ENCODE measurements at places on chromosomes 7 and 10. TPM values are rescaled to one million over a fixed set of nuclear protein-coding genes. Genes with fewer than 3 reads are reported as not detected.

DNA sequence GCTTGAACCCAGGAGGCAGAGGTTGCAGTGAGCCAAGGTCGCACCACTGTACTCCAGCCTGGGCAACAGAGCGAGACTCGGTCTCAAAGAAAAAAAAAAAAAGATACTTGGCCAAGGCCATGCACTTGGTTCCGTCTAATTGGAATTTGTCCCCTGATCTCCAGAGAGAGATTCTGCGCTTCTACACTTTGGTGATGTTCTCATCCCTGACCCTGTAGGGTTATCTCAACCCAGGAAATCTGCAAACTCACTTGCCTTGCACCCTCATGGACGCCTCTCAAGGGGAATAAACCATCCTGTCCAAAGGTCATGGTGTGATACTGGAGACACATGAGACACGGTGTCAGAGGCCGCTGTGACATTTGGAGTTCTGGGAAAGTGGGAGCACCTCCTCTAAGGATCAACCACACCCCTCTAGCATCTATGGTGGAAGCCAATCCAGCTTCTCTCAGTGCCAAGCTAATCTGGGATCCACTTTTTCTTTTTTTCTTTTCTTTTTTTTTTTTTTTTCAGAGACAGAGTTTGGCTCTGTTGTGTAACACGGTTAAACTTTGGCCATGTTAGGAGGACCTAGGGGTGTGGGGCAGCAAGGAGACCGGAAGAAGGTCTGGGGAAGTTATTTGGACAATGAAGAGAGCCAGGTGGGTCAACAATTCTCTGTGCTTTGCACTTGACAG lies 7.8 kb upstream of the POR start:
- DNase-seq: no peak

GRCh38 chr10:22253580-22253882 lies 35.7 kb upstream of the EBLN1 start:
- peak; percentile 72 for DNase-seq

DNA sequence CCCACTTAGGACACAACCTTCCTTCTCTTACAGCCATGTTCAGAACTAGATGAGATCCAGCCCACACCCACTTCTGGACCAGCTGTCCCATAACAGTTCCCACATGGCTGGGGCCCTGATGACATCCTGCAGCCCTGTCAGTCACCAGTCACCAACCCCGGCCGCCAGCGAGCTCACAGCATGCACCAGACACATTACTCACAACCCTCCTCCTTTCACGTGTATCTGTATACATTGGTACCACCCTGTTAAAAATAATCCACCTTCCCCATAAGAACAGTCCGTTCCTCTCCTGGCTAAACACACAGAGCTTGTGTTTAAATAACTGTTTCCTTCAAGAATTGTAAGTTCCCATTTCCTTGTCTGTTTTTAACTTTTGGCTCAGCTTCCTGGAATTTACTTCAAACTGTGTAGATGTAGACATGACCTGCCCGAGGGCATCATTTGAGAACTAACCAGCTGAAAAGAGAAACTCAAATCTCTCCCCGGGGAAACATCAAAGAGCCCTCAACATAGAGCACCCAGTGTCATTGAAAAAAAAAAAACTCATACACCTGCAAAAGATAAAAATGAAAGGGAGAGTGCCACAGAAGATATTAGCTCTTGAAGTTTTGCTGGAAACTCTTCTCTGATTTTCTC lies 26.0 kb upstream of the PRLHR start:
- no peak for DNase-seq

- DNase-seq: no peak
These were observed 55.8 kb downstream of the HBP1 start for GRCh38 chr7:107224374-107225223.

DNA sequence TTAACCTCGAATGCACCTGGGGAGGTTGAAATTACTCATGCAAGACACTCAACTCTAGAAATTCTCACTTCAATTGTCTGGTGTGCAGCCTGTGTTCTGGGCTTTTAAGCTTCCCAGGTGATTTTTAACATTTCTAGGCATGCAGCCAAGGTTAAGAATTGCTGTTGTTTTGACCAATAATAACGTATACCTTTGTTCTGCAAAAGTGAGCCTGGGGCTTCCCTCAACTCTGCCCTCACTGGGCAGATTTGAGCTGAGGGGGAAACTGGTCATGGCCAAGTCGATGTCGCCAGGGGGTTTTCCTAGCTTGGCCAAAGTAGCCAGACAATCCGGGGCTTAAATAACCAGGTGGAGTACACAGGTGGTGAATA lies 568 bp downstream of the PRSS2 start:
- DNase-seq: no peak

GRCh38 chr10:63294781-63295180 lies 161.7 kb downstream of the NRBF2 start:
- no peak for DNase-seq

DNA sequence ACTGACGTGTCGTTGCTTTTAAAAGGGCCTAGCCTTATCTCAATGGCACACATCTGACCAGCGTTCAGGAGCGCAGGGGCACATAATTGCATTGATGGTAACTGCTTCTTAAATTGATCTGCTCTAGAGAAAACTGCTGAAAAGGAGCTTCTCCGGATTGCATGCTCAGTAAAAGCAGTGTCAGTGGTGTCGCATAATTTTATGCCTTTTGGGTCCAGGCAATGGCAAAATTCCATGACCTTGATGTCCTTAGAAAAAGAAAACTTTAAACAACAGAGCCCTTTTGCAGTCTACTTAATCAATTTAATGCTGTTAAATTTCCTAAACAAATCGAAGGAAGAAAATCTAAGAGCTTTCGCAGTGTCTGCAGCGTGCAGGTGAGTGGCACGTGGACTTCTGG lies 75.7 kb downstream of the PTPRE start:
- DNase-seq: no peak

DNA sequence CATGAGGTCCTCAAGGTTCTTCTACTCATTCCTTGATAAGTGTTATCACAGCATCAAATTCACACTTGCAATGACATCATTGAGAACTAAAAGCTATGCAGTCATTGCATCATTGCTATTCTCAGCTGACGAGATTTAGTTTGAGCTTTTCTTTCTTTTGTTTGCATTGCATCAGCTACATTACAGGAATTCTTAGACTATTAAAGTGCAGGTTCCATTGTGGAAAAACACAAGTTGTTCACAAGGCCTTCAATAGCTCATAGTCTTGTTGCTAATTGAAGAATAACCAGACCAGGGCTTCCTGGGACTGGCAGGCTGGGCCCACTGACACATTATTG lies 139.3 kb downstream of the CXCL12 start:
- no peak for DNase-seq

- DNase-seq: no peak
These were observed 19.3 kb downstream of the PON1 start for GRCh38 chr7:95304990-95305389.

DNA sequence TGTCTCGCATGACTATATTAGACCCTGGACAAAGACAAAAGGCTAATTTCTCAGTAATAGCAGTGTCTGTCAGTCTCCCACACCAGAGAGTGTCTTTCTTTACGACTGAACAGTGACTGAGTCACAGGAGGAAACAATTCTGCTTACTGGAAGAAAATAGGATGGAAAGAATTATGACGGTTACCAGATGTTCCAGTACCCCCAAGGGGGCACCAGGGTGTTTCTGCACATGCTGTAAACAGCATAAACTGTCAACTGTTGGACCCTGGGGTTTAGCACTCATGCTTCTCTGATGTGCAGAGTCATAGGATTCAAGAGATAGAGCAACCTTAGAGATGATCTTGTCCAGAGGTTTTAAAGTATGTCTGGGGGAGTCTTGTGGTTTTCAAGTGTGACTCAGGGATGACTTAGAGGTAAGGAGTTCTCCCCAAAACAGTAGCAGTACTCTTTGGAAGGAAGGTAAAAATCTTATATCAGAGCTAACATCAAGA lies 291.7 kb downstream of the THSD7A start:
- DNase-seq: no peak

DNA sequence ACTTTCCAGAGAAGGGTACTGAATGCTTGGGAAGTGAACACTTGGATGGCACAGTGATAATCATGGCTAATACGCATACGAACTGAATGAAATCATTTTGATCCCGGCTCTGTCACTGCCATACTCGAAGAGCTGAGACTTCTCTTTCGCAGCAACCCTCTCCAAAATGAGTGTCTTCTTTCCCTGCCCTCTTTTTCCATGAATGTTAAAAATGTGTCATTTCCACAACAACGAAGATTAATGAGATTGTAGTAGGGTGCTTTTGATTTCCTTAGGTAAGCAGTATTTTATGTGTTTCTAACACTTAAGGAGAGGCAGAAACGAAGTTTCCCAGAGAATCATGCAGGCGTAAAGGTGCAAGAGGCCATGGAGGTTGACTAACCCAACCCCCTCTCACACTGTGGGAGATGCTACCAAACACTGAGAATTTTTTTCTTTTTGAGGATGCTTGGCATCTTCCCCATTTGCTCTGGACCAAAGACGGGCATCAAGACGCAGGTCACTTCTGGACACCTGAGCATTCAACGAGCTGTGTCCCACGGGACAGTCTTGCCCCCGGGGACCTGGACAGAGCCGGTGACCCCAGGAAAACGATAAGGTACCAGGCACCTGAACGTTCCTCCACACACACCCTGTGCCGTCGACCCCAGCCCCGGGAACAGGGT lies 823 bp downstream of the COPG2 start:
- DNase-seq: no peak

DNA sequence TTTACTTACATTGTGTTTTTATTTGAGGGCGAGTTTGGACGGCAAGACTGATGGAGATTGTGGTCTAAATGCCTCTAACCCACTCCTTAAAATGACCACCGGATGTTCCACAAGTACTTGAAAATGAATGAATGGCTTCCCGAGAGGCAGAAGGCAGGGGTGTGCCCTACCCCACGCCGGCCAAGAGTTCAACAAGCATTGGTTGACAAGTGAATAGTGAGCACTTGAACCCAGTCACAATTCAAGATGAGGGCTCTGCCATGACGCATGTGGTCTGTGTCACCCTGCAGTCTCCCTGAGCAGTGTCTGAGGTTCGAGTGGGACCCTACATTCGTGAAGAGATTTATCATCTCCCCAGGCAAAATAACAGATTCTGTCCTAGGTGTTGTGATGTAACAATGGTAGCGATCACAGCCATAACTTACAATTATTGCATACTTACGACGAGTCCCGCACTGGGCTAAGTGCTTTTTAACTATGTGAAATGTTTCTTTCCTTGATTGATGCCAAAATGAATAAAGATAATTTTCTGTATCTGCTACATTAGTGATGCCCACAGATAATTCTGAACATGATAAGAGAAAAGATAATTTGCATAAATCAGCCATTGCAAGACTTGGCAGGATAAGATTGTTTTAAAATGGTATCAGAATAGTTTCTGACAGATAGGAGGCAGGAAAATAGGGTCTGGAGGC lies 305.4 kb downstream of the WDR37 start:
- DNase-seq: no peak

The COPS6 gene
- total RNA-seq: 63.9 TPM

The VSTM2A gene
- total RNA-seq: 0.12 TPM

The ACSM6 gene
- total RNA-seq: not detected

The CAMK1D gene
- 8.8 TPM for total RNA-seq

The ATP5F1C gene
- 356 TPM for total RNA-seq

The AGR3 gene
- total RNA-seq: not detected

The MMD2 gene
- total RNA-seq: not detected

Measured in neural progenitor cell (in vitro differentiated cells).